ENCODE measurements at places on chromosomes 5 and 9. TPM values are rescaled to one million over a fixed set of nuclear protein-coding genes. Genes with fewer than 3 reads are reported as not detected.

DNA sequence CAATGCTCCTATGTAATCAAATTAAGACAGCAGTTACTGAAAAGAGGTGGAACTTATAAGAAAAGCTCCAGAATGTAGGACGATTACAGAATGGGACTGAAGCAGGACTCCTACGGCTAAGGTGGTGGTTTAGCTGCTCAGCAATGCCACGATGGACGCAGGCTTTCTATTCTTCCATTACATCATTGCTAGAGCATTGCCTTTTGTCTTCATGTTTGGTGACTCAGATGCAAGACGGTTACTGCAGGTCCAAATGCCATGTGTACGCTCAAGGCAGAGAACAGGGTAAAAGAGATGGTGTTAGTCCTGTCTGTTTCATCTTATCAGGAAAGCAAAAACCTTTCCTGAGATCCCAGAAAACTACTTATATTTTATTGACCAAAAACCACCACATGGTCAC lies 255.1 kb downstream of the ZSWIM6 start:
- H3K4me3 ChIP-seq: no peak overlapping the region
- no peaks in the 10 kb centered on the region for H3K4me1 ChIP-seq
- no peaks in the 10 kb centered on the region for H3K36me3 ChIP-seq
- no peaks in the 10 kb centered on the region for H3K27me3 ChIP-seq
- no peak for DNase-seq
- no peak overlapping the region for H3K27ac ChIP-seq

The FSD1L gene
- polyA plus RNA-seq: 1.2 TPM

The PCDHGA4 gene
- polyA plus RNA-seq: not detected

GRCh38 chr5:126831156-126831555 lies 54.2 kb downstream of the LMNB1 start:
- no peaks in the 10 kb centered on the region for H3K36me3 ChIP-seq
- H3K27ac ChIP-seq: no peak overlapping the region
- H3K4me3 ChIP-seq: no peak overlapping the region

The MEGF10 gene
- 0.29 TPM for polyA plus RNA-seq

DNA sequence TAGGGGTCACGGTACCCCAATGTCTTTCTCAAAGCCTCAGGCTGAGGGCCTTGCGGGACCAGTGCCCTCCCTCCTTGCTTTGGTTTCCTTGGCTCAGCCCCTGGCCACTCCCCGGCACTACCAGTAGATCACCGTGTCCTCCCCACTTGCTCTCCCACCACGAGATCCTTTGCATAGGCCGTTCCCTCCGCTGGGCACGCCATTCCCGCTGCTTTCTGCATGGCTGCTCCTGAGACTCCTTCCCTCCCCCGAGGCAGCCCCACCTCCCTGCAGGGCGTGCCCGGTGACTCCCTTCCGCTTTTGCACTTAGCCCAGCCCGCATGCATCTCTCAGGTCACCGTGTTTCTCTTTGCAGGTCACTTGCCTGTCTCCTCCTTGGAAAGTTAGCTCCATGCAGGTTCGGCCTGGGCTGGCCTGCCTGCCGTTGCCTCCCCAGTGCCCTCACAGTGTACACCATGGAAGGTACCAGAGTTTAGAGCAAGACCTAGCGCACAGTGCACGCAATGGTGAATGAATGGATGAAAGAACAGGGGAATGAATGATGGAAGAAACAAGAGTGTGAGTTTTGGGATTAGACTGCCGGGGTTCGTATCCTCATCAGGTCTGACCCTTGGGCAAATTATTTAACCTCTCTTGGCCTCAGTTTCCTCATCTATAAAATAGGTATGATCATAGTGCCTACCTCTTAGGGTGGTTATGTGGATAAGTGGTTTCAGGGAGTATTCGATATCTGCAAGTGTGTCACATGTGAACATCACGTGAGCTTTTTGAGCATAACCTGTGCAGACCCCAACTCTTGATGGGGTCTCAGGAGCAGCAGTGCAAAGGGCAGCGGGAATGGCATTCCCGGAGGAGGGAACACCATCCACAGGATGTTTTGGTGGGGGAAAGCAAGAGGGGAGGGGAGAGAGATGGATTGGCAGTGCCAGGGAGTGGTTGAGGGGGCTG lies 214.3 kb downstream of the C9orf50 start:
- peaks cover 2% of the 10 kb centered on the region for H3K4me1 ChIP-seq
- H3K4me3 ChIP-seq: no peak overlapping the region
- DNase-seq: no peak
- no peak overlapping the region for H3K27ac ChIP-seq
- no peaks in the 10 kb centered on the region for H3K36me3 ChIP-seq

- peaks cover 39% of the 10 kb centered on the region for H3K36me3 ChIP-seq
- DNase-seq: no peak
- no peaks in the 10 kb centered on the region for H3K4me1 ChIP-seq
- no peaks in the 10 kb centered on the region for H3K27me3 ChIP-seq
Observed at GRCh38 chr9:136944212-136944518, 373 bp downstream of the FBXW5 start.

DNA sequence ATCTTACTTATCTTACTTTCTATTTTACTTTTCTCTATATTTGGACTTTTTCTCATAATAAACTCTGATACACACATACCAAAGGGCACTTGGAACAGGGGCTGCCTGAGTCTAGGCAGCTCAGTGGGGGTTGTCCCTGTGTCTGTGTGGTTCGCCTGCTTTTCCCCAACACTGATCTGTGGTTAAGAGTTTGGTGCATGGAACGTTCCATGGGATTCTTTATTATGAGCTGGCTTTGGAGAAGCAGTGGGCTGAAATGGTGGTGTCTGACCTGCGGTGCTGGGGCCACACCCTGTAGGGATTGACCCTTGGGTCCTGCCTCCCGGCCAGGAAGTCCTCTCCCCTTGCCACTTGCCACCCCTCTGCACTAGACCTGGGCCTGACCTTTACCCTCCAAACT lies 47.4 kb downstream of the ANKRD33B start:
- DNase-seq: no peak
- H3K4me1 ChIP-seq: peaks cover 15% of the 10 kb centered on the region
- H3K27ac ChIP-seq: no peak overlapping the region

All from sigmoid colon (tissue), 7 donors.